Stimulated activated CD8-positive, alpha-beta memory T cell treated with anti-CD3 and anti-CD28 coated beads, Interleukin-15, amount 100 ng/mL, for 24 hours (primary cell): ENCODE measurements at places on chromosomes 12 and 14.

GRCh38 chr12:49334226-49334625 lies 2.8 kb downstream of the C1QL4 start:
- no peak for DNase-seq

- no peak for DNase-seq
Measured at GRCh38 chr14:66717561-66718140, 209.7 kb downstream of the GPHN start.

DNA sequence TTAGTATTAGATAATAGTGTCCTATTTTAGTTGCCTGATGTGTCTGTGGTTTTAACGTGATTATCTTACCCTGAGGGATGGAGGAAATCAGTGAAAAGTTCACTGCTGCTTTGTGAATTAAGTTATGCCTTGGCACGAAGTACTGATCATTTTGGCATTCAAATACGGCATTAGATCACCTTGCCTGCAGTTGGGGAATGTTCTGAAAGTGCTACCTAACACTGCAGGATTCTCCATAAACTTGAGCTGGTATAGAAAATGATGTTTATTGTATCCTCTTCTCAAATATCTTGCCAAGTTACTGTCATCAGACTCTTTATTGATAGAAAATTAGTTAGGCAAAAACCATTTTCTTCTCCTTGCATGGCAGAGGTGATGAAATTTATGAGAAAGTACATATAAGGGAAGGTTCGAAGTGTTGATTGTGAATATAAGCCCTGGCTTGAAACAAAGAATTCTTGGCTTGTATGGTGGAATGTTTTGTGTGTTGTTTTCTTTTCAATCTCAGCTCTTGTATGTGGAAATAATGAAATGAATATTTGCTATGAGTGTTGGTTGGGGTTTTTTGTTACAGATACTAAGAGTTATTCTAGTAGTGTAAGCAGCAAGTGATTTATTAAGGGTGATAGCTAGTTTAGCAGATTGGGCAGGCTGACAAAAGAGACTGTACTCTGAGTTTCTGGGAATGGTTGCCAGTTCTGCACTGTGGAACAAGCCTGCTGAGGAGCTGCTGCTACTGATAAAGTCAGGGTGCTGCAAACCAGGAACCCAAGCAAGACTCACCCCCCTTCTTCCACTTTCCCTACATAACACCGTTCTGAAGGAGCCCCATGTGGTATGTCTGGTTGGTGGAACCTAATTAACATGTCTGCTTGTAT lies 448.3 kb downstream of the PCNX1 start:
- no peak for DNase-seq

- DNase-seq = no peak
Measured at GRCh38 chr12:64691795-64692583, 67.2 kb downstream of the GNS start.

DNA sequence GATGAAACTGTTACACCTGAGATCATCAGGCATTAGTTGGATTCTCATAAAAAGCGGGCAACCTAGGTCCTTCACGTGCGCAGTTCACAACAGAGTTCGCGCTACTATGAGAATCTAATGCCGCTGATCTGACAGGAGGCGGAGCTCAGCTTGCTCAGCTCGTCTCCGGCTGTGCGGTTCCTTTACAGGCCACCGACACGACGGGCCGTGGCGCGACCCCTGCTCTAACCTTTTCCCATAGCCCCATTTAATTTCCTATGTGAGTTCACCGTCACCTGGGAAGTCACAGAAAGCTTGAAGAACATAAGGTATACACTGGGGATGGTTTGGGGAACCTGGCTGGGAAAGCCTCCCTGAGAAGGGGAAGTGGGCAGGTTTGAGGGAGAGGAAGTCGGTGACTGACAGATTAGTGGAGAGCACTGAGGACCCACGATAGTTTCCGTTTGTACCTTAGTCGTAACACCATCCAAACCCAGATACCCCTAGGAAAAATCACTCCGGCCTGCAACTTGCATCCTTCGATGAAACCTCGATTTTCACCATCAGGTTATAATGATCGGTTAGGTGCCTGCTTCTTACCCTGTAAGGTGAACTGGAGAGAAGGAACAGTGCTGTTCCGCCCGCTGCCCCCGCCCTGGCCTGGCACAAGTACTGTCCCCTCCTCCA lies 2.8 kb upstream of the AAAS start:
- no peak for DNase-seq

- no peak for DNase-seq
Measured at GRCh38 chr14:100438678-100439592, 115.8 kb downstream of the SLC25A47 start.

GRCh38 chr12:131687346-131688125 lies 23.4 kb upstream of the SFSWAP start:
- no peak for DNase-seq

DNA sequence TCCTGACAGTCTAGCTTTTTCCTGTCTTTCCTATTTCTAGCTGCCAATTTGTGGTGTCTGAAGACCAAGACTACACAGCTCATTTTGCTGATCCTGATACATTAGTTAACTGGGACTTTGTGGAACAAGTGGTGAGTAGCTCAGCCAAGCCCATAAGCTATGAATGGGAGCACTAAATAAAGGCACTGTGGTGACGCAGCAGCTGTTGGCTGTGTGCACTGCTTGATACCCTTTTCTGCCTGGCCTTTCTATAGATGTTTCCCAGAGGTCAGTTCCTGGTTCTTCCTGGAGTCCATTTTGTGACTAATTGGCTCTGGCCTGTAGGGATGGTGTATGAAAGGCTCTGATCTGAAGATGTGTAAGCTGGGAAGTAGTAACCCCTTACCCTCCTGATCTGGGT lies 20.5 kb downstream of the RNF10 start:
- DNase-seq = no peak

- no peak for DNase-seq
Measured at GRCh38 chr14:64801800-64802199, 77.9 kb downstream of the SPTB start.

DNA sequence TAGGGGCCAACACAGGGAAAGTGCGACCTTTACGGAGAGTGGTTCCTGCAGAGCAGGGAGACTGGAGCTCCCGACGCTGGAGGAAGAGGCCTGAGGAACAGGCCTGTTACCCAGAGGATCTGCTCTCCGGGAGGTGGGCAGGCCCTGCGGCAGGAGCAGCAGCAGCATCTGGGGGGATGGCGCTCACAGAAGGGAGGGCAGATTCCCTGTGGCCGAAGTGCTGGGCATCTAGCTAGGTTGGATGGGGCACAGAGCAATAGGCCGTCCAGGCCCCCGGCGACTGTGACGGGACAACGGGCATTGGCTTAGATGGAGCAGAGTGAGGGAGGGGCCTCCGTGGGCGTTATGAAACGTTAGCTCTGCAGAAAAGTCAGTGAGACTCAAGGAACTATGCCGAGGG lies 135.6 kb downstream of the PIWIL1 start:
- DNase-seq = no peak

GRCh38 chr12:2084553-2085296 lies 31.9 kb downstream of the CACNA1C start:
- no peak for DNase-seq

GRCh38 chr12:76109879-76110278 lies 25.4 kb upstream of the NAP1L1 start:
- no peak for DNase-seq
